Stimulated activated CD4-positive, alpha-beta T cell treated with anti-CD3 and anti-CD28 coated beads, Interleukin-1b, Interleukin-23, amount 100 ng/mL, for 24 hours (primary cell): ENCODE measurements at places on chromosomes 2 and 18.

GRCh38 chr18:32373995-32374394 lies 96.7 kb downstream of the GAREM1 start:
- no peak for DNase-seq

- no peak for DNase-seq
These were observed 175.6 kb downstream of the MC4R start for GRCh38 chr18:60196836-60197606.

DNA sequence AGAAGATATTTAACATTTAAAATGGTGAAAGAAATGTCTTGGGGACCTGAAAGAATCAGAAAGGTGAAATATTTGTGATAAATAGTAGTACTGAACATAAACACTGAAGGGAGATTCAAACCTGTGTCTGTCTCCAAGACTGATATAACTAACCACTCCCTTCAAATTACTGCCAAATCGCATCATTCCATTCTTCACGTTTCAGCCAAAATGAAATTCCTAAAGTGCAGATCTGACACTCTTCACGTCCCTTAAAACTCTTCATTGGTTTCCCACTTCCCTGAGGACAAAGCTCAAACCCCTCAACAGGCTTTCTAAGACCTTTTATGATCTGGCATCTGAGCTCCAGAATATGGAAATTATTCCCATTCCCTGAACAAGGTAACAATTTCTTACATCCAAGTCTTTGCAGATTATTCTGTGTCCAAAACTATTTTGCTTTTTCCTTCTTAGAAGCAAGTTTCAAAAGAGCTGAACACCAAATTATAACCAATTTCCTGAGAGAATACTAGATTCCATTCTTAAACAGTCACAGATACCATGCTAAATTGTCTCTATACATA lies 18.9 kb downstream of the SLC8A1 start:
- DNase-seq = no peak

DNA sequence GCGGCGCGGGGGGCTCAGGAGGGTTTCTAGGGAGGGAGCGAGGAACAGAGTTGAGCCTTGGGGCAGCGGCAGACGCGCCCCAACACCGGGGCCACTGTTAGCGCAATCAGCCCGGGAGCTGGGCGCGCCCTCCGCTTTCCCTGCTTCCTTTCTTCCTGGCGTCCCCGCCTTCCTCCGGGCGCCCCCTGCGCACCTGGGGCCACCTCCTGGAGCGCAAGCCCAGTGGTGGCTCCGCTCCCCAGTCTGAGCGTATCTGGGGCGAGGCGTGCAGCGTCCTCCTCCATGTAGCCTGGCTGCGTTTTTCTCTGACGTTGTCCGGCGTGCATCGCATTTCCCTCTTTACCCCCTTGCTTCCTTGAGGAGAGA lies 5.2 kb downstream of the PROC start:
- no peak for DNase-seq

DNA sequence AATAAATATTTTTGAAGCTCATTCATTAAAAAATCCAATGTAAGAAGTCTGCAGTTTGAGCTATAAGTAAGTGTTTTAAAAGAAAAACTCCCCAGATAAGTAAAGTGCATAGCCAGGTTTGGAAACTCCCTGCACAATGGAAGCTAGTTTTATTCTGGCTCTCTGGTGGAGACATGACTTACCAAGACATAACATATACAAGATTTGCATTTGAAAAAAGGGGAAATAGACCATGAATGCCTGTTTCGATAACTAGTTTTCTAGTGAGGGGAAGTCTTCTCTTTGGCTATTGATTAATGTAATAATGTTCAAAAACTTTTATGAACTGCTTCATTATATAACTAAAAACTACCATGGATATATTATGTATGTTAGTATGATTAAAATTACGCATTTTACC lies 435.2 kb downstream of the ARHGAP15 start:
- DNase-seq = no peak

- no peak for DNase-seq
These were observed at the start of gene GPBAR1 for GRCh38 chr2:218260742-218261422. Gene GPBAR1 (plus strand): TSS chr2:218261015. CDS start chr2:218262725, 1,710 bp downstream.

DNA sequence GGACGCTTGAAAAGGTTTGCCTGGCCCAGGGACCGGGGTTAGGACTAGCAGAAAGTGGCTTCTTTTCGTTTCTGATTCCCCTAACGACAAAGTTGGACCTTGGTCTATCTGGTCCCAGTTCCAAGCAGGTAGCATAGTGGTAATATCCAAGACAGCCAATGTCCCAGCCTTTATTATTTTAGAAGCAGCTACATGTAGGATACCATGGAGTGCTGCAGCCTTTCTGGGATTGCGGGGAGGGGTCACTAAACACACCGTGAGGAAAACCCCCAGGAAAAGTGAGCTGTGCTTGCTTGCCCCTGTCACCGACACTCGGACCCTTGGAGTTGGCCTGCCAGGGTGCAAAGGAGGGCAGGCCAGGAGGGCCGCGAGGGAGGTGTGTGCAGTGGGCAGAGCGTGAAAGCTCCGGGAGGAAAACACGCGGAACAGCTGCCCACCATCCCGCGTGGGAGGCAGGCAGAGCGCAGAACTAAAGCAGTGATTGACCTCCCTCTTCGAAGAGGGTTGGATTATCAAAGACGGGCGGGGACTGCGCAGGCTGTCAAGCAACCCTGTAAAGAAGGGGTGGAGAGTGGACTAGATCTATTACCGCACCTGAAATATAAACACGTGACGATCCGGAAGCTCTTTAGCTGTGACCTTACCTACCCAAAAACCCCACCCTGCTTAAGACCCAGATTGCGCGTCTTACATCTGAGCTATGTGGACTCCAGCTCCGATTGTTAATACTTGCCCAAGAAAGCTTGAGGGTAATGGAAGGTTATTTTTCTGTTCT lies 624 bp upstream of the MAP4K3 start:
- no peak for DNase-seq

DNA sequence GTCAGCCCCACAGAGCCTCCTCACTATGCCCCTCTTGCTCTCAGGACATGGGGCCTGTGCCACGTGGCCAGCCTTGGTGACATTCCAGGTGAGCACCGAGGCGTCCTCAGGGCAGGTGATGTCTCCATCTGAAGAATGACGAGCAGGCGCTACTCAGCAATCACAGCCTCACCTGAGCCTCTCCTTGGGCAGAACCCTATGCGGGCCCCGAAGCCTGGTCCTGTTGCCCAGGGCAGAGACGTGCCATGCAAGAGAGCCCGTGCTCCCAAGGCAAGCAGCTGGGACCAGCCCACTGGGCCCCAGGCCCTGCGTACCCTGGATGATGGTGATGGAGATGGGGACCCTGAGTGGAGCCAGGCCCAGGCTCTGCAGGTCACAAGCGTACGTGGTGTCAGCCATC lies 32.5 kb upstream of the SELENOI start:
- DNase-seq = no peak

GRCh38 chr2:22382479-22383169 lies 1002.4 kb upstream of the KLHL29 start:
- DNase-seq = no peak

DNA sequence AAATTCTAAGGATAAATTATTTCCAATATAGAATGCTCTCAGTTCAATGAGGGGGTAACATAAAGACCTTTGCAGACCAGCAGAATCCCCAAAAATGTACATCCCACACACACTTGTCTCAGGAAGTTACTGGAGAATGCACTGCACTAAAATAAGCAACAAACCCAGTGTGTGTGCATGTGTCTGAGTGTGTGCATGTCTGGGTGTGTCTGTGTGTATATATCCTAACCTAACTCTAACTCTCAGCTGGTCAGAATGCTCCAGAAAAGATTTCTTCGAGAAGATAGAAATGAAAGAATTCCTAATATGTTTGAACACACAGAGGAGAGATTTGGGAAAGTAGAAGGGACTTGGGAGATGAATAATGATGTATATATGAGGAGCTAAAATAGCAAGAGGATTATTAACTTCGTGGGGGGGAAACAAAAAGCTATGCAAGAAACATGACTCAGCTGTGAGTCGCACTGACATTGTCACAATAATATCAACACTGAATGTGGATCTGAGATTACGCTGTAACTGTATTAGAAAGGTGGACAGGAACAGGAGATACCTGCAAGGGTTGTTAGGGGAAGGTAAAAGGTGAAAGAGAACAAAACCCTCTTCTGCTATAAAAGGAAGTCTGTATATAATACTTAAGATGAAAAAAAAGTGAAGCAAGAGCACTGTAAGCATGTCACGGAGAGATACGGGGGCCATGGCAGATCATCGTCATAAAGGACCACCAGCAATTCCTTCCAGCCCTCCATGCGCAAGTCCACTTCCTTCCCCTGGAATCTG lies 11.1 kb downstream of the COLEC12 start:
- no peak for DNase-seq

GRCh38 chr2:172108587-172108930 lies 5.9 kb upstream of the DLX2 start:
- DNase-seq = no peak

DNA sequence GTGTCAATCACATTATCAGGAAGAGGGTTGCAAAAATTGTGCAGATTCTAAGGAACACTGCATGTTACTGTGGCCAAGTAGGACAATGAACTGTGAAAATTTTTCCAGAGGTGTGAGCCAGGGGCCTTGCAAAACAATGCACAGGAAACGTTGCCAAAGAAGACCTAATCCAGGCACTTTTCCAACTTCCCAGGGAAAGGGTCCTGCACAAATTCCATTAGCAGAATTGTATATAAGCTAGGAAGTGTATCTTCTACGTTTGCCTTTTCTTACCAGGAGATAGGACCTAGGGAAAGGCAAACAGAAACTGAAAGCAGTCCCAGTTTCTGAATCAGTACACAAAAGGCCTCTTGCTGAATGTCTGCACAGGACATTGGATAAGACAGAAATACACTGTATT lies 1888.3 kb upstream of the CELF4 start:
- DNase-seq = no peak

GRCh38 chr18:75679331-75679730 lies 251.8 kb upstream of the SMIM21 start:
- no peak for DNase-seq

GRCh38 chr2:215529271-215529670 lies 93.4 kb upstream of the FN1 start:
- DNase-seq = no peak

GRCh38 chr2:13876491-13877037 lies 756.0 kb upstream of the LRATD1 start:
- DNase-seq = no peak

DNA sequence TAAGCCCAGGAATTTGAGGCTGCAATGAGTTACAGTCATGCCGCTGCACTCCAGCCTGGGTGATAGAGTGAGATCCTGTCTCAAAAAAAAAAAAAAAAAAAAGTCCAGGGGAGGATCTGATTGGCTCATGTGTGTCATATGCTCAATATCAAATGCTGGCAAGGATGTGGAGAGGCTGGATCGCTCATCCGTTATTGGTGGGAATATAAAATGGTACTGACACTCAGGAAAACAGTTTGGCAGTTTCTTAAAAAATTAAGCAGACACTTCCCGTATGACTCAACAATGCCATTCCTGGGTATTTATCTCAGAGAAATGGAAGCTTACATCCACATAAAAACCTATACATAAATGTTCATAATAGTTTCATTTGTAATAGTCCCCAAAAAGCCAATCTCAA lies 68.9 kb downstream of the MEX3C start:
- DNase-seq = no peak

GRCh38 chr2:114039677-114040076 lies 149.8 kb downstream of the ACTR3 start:
- DNase-seq = no peak

- DNase-seq = no peak
These were observed 803.2 kb upstream of the POU3F3 start for GRCh38 chr2:104050656-104051242.

- no peak for DNase-seq
These were observed 211.8 kb downstream of the NRXN1 start for GRCh38 chr2:50820176-50820575.
